ENCODE measurements at places on chromosomes 13 and 19.

DNA sequence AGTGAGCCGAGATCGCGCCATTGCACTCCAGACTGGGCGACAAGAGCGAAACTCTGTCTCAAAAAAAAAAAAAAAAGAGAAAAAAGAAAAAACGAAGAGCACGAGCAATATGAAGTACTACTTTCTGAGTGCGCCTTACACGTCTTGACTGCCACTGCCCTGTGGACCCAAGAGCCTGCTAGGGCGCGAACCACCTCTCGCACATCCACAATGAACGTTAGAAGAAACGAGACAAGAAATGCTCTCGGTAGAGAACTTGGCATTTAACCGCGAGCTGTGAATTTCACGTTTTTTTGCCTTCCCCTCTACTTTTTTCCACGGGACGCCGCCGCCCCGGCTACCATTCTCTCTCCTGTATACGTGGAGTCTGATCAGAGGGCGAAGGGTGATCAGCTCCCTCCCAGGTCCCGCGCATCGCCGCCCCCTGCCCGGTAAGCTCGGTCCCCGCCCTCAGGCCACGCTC lies 454 bp downstream of the TIMM44 start:
- DNase-seq = no peak

DNA sequence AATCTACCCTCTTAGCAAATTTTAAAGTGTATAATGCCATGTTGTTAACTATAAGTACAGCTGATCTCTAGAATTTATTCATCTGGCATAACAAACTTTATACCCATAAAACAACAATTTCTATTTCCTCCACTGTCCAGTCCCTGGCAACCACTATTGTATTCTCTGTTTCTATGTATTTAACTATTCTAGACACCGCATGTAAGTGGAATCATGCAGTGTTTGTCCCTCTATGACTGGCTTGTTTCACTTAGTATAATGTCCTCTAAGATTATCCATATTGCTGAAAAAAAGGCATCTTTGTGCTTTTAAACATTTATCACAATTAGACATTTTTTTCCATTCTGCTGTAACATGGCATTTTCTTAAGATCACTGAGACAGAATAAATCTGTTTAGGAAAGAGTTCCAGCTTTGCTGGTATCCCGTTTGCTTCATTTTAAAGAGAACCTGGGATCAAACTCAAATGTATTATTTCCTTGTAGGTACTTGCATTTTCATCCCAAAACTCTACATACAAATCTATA lies 1191.0 kb downstream of the SLITRK5 start:
- no peak for DNase-seq

DNA sequence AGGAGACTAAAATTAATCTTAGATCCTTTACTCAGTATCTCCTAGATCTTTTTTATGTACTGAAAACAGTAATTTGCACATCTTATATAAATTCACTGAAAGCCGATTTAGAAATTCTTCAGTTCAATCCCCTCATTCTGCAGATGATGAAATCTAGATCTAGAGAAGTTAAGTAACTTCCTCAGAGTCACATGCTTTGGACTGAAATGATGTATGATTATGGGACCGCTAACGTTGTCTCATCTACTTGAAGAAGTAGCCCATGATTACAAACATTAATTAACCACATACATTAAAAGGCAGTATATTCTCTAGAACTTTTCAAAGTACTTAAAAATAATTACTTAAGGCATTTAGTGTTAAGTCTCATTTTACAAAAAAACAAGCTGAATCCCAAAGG lies 37.8 kb downstream of the ELF1 start:
- no peak for DNase-seq

DNA sequence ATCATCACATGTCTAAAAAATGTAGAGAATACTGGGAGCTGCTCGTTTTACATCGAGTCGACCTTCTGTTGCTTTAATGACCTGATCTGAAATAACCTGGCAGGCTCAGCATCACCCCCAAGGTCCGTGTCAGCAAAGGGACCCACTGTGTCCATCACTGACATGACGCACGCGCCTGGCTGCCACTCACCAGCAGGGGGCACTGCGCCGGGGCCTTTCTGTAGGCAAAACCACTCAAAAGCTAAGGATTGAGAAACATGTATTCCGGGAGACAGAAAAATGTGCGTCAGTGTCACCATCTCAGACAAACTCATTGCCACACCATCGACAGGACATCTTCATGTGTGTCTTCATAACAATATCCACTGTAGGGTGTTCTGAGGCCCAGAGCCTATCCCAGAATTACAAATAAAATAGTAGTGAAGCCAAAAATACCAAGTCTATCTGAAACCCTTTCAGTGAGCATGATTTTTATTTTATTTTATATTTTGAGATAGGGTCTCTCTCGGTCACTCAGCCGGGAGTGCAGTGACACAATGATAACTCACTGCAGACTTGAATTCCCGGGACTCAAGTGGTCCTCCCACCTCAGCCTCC lies 130.3 kb upstream of the LSM14A start:
- DNase-seq = peak; percentile 62

DNA sequence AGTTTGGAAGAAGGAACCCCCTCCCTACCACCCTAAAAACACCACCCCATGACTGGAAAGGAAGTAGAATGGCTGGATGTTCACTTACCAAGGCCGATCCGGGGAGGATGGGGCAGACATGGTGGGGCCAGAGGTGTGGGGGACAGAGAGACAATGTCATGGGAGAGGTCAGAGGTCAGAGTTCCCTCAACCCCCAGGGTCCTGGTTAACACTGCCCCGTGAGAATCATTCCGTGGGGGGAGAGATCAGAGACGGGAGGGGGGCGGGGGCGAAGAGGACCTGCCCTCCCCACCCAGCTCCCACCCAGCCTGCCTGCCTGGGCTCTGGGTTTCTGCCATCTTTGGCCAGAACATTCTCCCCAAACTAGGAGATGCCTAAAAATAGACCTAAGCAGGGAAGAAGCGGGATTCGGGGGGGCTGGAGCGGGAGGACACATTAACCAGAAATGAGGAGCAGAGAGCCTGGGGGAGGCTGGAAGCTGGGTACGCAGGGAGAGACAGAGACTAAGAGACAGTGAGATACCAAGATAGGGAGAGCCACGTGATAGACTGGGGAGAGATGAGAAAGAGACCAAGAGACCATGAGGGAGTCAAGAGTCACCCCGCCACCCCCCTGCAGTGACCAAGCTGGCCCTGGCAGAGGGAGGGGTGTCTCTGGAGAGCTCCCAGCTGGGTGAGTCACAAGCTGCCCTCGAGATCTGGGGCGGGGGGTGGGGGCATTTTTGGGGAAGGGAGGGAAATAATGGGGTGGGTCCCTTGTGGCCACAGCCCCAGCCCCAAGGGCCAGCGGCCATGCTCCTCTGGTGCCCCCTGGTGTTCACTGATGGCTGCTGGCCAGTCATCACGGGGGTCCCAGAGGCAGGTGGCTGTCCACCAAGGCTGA lies 6.1 kb upstream of the KANK2 start:
- DNase-seq = peak; percentile 21
